Cerebellar cortex (tissue), 1 donor: ENCODE measurements at places on chromosomes 2 and 18.

DNA sequence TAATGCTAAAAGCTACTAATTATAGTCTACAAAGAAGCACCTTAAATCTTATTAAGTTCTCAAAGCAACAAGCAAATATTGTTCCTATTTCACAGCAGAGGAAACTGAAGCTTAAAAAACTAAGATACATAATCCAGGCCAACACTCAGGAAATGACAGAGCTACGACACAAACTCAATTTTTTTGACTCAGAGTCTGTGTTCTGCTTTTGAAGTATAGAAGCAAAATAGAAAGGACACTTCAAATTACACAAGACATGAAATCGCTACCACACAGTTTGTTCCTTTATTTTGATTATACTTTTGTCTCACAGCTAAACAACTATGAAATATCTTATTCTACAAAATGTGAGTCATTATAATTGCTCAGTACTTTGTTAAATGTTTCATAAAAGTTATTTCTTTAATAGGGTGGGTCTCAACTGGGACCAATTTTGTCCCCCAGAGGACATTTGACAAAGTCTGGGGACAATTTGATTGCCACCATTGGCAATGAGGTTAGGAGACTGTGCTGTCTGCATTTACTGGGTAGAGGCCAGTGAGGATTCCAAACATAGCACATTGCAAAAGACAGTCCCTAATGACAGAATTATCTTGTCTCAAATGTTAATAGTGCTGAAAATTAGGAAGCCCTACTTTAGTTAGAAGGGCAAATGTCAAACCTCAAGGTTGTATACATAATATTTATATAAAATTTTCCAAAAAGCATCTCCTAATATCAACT is 101.5 kb upstream of the GRB14 start:
- DNase-seq, result no peak

GRCh38 chr2:135030826-135031225 is 16.4 kb downstream of the MAP3K19 start:
- no peak for DNase-seq

- DNase-seq, result no peak
Observed at GRCh38 chr18:52869942-52870907, 530.2 kb downstream of the DCC start.

DNA sequence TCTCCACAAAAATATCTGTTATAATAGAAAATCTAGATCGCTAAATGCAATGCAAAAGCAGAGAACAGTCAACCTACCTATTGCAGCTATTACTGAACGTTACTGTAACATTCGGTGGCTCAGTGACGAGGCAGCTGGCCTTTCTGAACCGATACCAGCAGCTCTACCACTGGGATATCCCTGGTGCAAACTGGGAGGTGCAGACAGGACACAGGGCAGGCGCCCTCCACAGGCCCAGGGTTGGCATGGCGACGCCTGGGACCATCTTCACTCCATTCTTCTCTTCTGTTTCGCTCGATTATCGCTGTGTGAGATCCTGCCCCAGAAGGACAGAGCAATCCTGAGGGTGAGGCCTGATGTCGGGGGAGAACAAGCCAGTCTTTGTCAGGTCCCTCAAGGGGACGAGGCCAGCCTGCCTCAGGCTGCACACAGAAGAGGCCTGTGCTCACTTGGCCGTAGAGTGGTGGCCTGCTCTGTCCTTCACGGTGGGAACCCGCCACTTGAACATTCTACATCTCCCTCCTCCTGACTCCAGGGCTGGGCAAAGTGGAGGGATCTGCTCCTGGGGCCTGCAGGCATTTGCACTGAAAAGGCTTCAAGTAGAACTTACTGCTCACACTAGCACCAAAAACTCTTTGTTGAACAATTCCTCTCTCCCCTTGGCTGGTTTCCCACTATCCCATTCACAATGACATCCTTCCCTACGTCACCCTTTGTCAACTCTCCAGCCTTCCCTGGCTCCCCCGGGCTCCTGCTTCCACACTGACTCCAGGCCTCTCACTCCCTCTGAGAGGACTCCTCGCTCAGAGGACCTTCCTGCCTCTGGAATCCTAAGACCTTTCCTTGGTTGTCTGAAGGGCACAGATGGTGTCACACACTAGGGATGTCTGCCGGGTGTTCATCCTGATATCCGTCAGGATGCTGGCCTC is 49.7 kb downstream of the CYRIA start:
- DNase-seq, result peak; percentile 13

DNA sequence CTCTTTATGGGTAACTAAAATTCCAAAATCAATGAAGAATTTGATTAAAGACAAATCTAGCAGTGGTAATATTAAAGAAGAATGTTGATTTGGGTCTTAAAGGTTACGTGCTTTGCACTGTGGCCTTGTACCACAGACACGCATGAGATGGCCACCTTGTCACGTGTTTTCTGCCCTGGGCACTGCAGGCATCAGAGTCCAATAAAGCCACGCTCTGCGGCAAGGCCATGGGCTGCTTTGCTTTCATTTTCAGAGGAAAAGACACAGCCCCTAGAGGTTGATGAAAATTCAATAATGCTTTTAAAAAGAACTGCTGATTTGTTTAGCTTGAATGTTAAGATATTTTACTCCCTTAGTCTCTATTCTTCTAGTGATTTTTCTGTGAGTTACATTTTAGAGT is 30.4 kb downstream of the AOX1 start:
- no peak for DNase-seq

GRCh38 chr2:86069091-86069685 is 36.5 kb downstream of the POLR1A start:
- DNase-seq, result no peak

- DNase-seq, result no peak
Observed at GRCh38 chr2:8088810-8089209, 593.0 kb upstream of the ID2 start.

DNA sequence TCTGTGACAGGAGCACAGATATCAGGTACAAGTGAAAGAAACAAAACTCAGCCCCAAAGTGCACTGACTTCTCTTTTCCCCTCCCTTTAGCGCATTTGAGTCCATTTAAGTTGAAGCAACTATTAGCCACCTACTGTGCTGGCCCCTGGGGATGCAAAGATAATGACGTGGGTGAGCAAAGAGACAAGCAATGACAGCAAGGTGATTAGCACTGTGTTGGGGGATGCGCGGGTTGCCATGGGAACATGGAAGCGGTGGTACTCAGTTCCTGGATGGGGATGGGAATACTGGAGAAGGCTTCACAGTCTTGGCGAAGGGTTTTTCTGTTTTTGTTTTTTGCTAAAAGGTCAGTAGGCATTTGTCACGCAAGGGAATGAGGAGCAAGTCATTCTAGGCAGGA is 205.8 kb downstream of the LDLRAD4 start:
- DNase-seq, result no peak

DNA sequence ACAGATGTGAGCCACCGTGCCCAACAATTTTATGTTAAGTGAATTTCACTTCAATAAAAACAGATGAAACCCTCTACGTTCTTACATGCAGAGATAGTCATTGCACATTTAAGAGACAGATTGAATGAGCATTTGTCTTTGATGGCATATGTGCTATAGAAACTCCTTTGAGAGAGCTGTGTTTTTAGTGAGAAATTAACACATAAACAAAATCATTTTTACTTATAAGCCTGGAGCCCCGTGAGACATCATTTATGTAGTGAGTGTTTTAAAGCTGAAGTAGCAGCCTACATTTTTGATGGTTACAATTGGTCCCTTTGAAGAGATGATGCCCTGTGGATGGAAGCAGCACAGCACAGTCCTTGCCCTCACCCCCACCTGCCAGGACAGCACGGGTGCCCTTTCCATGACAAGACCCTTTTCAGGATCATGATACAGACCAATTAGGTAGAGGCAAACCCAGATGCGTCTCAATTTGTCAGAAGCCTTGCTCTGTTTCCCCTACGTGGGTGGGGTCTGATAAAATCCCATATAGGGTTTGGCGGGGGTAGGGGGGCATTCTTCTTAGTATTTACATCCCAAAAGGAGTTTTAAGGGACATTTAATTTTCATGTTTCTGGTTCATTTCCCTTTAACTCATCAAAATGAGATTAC is 237.1 kb downstream of the BCL2 start:
- DNase-seq, result no peak

DNA sequence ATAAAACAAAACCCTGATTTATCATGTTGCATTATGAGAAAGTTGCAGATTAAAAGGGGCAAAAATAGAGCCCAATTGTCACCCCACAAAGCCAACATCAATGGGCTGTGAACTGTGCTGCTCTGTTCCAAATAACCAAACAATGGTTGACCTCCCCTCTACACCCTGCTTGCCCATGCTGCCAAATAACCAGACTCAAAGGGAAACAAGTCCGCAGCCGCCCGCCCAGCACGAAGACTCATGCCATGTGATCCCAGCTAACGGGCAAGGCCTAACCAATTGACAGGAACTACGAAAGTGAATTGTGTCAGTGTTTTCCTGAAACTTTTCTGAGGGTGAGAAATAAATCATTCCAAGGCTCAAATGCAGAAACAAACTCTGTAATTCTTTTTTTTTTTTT is 97.9 kb upstream of the RIOK3 start:
- DNase-seq, result peak; percentile 15
